ENCODE measurements at places on chromosomes 6 and 20.

GRCh38 chr20:46735436-46735835, 26.0 kb downstream of the SLC2A10 start:
- DNase-seq: no peak

GRCh38 chr6:127518191-127518709, 885 bp downstream of the MTCL3 start:
- DNase-seq: no peak

DNA sequence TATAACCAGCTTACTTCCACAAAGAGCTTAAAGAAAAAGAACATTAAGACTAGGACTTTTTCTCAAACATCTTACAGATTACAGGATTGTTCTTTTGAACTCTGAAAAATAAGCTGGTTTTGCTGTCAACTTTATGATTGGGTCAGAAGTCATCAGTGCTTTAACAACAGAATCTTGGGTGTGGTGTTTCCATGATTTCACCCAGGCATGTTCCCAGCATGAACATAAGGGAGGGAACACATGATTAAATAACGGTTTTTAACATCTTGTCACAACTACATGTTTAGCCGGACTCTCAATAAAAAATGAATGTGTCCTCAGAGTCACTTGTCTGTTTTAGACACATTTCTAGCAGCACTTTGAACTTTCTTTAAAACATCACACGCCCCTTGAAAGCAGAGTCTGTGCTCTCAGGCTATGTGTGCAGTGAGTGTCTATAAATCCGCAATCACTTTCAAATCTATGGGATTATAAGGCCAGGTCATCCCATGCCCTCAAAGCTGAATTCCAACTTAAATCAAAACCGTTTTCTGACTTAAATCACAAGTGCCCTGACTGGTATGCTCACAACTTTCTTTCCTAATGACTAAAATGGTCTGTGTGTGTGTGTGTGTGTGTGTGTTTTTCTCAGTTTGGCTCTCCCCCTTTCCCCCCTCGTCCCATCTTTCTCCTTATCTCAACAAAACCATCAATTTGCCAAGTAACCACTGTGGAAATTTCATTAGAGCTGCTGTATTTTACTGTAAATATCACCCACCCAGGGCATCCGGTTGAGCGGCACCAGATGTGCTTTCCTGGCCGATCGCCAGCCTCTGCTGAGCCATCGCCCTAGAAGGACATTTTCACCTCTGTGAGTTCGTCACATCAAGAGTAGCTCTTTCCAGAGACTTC, 216.8 kb upstream of the DTNBP1 start:
- peak; percentile 41 for DNase-seq

DNA sequence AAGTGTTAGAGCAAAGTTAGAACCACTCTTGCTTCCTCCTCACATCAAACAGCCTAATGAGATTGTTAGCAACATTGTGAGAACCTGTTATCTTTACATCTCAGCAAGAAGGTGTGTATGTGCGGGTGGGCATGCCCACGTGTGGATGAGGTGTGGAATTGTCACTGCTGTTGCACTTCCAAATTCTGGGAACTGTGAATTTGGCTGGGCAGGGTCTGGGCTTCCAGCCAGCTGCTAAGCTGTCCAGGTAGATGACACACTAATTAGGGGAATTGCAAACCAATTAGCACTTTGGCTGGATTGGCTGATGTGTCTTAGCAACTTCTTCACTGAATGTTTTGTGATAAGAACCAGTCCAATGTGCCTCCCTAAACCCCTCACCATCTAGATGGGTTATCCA, 848.2 kb downstream of the DHX35 start:
- DNase-seq: no peak

DNA sequence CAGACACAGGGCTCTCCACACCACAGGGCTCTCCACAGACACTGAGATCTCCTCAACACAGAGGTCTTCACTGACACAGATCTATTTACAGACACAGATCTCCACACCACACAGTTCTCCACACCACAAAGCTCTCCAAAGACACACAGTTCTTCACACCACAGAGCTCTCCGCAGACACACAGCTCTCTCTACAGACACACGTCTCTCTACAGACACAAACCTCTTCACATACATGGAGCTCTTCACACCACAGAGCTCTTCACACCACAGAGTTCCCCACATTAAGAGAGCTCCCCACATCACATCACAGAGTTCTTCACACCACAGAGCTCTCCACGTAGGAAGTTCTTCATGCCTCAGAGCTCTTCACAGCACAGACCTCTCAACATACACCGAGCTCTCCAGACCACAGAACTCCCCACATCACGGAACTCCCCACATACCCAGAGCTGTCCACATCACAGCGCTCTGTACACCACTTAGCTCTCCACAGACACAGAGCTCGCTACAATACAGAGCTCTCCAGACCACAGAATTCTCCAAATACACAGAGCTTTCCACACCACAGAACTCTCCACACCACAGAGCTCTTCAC, 53.9 kb downstream of the ERMARD start:
- no peak for DNase-seq
